ENCODE measurements at places on chromosomes 2 and 18.

DNA sequence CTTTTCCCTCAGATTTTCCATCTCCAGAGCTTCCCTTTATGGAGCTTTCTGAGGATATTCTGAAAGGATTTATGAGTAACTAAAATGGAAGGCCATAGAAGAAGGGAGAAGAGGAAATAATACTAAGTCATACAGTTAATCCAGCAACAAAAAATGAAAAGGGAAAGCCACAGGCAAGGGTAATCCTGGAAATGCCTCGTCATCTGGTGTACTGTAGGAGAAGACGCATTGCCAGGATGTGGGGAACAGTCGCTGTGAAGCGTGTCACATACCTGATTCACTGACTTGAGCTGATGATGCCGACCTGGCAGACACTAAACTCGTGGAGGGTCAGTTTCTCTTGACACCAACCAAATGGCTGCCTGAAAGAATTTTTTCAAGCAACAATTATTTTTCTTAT lies 34.7 kb upstream of the ALPP start:
- no peak for DNase-seq

DNA sequence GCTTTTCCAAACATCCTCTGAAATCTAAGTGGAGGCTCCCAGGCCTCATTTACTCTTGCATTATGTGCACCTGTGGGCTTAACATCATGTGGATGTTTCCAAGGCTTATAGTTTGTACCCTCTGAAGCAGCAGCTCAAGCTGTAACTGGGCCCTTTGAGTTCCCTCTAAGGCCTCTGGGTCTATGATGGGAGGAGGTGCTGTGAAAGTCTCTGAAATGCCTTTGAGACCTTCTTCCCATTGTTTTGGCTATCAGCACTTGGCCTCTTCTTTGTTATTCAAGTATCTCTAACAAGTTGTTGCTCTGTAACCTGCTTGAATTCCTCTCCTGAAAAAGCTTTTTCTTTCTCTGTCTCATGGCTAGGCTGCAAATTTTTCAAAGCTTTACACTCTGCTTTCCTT lies 58.1 kb upstream of the MYT1L start:
- DNase-seq: no peak

DNA sequence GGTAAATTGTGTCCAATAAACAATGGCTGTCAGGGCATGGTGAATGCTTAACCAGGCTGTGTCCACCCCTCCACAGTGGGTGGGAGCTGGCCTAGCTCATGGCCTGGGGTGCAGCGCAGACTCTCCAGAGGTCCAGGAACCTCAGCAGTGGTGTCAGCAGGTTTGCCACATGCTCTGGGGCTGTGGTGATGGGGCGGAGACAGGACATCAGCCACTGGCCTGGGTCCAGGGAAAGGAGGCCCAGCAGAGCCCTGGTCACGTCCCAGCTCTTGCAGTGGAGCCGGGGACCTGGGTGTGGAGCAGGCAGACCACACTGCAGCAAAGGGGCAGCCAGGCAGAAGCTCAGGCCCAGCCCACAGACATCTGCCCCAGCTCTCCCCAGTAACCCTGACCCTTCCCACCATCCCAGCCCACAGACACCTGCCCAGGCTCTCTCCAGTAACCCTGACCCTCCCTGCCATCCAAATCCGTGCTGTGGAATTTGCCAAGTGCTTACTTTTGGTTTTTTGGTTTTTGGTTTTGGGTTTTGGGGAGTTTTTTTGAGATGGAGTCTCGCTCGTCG lies 13.8 kb upstream of the KIF1A start:
- DNase-seq: no peak

DNA sequence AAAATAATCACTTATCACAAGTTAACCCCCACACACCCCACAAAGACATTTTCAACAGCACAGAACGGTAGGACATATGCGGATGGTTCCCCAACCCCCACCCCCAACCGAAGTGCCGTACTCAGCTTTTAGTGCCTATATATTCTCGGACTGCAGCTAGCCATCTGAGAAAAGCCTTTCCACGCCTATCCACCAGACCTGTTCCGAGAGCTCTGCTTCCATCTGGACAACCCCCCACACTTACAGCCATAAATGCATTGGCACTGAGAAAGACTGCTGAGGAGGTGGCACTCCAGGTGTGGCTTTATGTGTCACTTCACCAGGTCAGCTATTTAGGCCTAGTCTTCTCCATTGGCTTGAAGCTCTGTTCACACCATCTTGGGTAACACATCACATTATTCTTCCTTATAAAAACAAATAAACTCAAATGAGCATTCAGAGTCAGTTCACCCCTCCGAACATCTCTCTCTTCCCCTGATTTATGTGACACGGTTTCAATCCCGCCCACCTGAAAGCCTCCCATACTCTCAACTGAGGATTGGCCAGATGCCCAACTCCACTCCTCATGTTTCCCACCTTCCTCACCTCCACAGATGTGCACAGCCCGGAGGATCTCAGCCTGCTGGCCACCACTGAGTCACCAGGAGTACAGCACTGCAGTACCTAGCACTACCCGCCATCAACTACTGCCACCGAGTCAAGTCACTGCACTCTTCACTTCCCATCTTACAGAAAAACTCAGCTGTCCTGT lies 127.4 kb downstream of the CACNB4 start:
- no peak for DNase-seq

GRCh38 chr2:693606-694005 lies 16.4 kb upstream of the TMEM18 start:
- DNase-seq: no peak

DNA sequence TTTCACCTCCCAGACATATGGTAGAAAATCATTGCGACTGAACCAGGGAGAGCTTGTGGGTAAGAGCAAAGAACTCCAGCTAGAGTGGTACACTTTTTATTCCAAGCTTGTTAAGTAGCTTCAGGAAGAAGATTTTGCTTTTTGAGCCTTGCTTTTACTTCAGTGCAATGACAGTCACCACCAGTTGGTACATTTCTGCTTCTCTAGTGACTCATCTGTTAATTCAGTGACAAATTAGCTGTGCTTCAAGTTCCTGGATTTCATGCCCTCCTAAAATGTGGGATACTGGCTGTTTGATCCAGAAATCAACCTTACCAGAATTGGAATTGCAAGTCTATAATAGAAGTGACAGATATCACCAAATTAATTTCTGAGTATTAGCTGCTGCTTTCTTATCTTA lies 117.6 kb upstream of the TTN start:
- DNase-seq: no peak

- DNase-seq: no peak
Observed at GRCh38 chr2:46487667-46488335, 8.4 kb downstream of the TMEM247 start.

GRCh38 chr2:229342376-229342775 lies 71.3 kb upstream of the PID1 start:
- peak; percentile 66 for DNase-seq

- no peak for DNase-seq
Observed at GRCh38 chr2:212905640-212906201, 245.7 kb downstream of the IKZF2 start.

GRCh38 chr2:119174216-119174992 lies 15.9 kb upstream of the C1QL2 start:
- peak; percentile 83 for DNase-seq

DNA sequence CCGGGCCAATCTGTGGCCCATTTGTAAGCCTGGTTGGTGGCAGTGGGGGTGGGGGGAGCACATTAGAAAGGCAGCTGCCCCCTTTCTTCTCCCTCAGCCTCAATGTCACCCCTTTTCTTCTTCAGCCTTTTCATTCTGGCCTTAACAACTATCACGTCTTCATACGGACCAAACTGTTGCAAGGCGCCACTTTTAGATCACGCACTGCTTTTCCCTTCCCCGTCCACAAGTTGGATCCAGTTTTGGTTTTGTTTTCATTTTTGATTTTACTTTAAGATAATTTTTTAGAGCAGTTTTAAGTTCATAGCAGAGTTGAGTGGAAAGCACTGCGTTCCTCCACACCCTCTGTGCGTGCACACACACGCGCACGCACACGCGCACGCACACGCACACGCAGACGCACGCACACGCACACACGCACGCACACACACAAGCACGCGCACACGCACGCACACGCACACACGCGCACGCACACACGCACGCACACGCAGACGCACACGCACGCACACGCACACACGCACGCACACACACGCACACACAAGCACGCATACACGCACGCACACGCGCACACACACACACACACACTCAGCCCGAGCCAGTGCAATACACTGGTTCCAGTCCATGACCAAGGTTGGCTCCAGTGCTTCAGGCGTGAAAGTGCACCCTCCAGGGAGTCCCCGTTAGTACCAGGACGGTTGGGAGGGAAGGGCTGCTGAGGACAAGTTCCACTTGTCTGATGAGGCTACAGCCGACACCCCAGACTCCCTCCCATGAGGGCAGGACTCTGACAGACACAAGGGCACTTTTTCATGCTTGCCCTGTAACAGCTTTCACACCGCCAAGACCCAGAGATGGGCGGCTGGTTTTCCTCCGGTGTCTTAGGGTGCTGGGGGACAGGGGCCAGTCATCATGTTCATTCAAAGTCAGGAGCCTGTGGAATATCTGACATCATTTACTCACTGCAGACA lies 22.4 kb downstream of the FBLN7 start:
- no peak for DNase-seq

DNA sequence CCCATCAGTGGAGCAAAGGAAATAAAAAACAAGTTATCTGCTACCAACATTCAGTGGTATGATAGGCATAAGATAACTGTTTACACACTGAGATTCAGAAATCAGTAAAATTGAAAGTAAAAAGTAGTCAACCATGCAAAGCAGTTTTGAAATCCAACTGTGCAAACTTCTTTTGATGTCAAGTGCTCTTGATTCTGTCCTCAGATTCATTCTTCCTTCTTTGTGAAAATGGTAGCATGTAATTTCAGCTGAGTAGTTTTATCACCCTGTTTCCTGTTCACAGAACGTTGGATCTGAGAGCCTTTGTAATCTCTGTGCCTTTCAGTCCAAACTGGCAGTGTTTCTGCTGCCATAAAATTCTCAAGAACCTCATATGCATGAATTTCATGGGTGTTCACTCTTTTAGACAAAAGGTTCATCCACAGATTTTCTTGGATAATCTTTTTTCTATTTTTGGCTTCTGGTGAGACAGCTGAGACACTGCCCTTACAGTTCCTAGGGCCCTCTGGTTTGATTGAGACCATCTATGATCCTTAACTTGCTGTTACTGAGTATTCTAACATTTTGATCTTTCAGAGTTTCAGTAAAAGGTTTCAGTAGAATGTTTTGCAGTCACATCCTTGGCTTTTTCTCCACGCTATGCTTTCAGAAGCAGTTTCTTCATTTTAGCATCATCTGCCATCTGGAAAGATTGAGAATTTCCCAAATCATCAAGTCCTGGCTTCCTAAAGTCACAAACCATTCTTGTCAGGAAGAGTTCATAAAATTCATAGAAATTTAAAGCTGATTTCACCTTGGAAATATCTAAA lies 272.3 kb upstream of the EPHA4 start:
- DNase-seq: no peak

DNA sequence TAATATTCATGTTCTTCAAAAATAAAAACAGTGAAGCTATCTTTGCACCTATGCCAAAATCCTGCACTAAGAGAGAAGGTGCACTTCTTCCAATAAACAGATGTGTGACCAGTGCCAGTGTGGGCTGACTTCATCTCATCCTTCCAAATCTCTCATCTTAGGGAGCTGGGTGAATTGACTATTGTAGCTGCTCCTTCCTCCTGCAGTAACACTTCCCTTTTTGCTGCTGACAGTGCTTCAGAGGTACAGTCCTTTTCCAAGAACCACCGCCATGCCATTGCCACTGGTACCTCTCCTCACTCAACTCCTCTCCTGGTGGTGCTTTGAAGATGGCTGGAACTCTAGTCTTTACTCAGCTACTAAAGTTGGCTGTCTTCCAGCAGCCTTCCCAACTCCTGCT lies 42.1 kb upstream of the ARHGAP25 start:
- no peak for DNase-seq

Measured in H7 (cell line).